Fibroblast of skin of left biceps (primary cell): ENCODE measurements at places on chromosomes 5 and 9.

GRCh38 chr5:136686192-136686872 lies 321.0 kb upstream of the TRPC7 start:
- no peak for DNase-seq

DNA sequence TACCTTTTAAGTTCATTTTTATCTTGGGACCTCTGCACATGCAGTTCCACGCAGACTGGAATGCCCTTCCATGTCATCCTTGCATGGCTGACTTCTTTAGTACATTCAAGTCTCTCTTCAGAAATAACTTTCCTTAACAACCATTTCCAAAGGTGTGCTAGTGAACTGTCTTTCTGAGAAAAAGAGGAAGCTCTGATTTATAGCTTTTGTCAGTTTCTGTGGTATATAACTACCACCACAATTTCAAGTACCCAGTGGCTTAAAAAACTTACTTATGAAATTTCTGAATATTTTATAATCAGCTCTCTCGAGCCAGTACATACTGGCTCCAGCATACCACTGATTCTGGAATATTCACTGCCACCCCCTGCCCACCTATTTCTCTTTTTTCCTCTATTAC lies 1613.8 kb downstream of the MAT2B start:
- DNase-seq: no peak

DNA sequence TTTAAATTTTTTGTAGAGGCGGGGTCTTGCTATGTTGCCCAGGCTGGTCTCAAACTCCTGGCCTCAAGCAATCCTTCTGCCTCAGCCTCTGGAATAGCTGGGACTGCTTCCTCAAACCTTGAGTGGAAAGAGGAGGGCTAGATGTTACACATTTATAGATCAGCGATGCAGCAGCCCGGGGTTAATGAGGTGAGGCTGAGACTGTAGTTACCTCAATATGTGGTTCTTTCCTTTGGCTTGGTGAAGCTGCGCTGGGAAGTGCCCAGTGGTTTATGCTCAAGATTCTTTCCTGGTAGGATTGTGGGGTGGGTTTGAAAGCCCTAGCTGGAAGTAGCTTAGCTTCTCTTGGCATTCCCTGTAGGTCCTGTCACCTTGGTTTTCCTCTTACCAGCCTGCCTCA lies 22.5 kb downstream of the ZNF618 start:
- no peak for DNase-seq

GRCh38 chr9:133427658-133428348 lies 5.6 kb downstream of the ADAMTS13 start:
- DNase-seq: no peak

GRCh38 chr5:39080597-39081204 lies 6.5 kb upstream of the RICTOR start:
- DNase-seq: no peak

GRCh38 chr5:174231956-174232487 lies 186.5 kb downstream of the NSG2 start:
- DNase-seq: no peak

- DNase-seq: no peak
Measured at GRCh38 chr5:160899735-160900134, 47.7 kb upstream of the ATP10B start.

- DNase-seq: no peak
Measured at GRCh38 chr9:133986774-133987445, 5.2 kb downstream of the VAV2 start.

GRCh38 chr5:64437496-64437895 lies 68.3 kb upstream of the RGS7BP start:
- DNase-seq: no peak

GRCh38 chr9:105708405-105708804 lies 14.1 kb downstream of the TMEM38B start:
- no peak for DNase-seq

GRCh38 chr9:69385581-69386033 lies 60.6 kb downstream of the ENTREP1 start:
- no peak for DNase-seq

DNA sequence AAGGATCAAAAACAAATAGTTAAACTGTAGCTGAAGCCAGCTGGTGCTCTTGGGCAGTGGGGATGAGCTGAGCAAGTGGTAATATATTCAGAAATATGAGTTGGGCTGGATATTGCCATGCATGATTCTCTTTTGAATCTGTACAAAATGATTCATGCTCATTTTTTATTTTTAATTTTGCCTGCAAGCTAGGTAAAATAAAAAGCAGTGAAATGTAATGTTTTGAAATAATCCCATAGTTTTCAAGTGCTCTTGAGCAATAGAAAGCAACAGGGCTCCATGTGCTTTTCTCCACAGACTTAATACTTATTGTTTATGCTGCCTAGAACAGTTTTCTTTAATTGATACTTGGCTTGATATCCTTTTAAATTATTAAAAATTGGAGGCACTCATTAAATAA lies 489.3 kb downstream of the TLE4 start:
- no peak for DNase-seq

GRCh38 chr5:124263680-124264491 lies 482.6 kb downstream of the ZNF608 start:
- DNase-seq: no peak

DNA sequence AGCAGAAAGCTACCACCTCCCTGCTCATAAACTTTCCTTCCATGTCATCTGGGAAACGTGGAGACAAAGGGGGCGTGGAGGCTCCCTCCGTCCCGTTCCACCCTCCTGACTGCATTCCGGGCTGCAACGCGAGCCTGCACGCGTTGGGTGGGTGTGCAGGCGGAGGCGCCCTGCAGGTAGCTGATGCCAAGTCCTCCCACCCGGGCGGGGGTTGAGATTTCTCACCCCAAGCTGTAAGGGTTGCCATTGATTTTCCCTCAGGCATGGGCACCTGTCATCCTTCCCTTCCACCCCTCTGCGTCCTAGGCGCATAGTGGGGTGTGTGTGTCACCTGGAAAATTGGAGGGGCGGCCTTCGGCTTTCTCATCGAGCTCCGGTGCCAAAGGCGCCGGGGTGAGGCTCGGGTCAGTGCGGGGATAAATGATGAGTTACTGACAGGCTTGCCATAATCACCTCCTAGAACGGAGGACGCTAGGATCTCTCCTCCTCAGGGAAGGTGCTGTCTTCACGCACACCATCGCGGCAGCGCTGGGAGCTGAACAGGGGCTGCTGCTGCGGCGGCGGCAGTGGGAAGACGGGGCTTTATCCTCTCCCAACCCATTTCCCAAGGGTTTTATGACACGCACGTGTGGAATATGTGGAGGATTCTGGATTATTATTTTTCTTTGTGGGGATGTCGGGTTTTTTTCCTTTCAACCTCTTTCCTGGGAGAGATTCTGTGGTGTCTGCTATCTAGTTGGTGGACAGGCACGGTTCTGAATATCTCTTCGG lies 973 bp downstream of the PLPPR1 start:
- DNase-seq: no peak

- no peak for DNase-seq
Measured at GRCh38 chr5:72245546-72245945, 74.5 kb downstream of the MRPS27 start.

DNA sequence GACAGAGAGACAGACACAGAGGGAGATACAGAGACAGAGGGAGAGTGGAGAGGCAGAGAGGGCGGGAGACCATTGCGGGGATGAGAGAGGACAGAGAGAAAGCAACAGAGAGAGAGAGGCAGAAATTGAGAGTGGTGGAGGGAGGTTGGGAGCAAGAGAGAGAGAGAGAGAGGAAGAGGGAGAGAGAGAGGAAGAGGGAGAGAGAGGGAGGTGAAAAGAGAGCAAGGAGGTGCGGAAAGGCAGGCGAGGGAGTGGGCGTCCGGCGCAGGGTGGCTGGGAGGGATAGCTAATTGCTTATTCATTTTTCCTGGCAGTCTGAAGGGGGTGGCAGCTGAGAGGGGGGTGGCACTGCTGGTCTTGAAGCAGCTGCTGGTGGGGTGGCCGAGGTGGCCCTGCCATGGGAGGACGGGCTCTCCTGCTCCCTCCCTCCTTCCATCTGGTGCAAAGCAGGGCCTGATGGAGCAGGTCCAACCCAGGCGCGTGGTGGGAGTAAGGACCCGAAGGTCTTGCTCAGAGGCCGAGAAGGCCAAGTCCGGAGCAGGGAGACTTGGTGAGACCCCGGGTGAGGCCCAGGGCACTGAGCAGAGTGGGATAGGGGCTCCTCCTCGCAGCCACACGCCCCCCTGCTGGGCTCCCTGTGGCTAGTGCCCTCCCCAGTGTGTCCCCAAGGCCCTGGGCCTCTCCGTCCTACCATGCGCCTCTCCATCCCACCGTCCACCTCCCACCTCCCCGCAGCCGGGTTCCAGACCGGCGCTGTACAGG lies 25.3 kb upstream of the RNU6ATAC start:
- DNase-seq: no peak

- DNase-seq: no peak
Measured at GRCh38 chr5:168104811-168105481, 186.5 kb upstream of the WWC1 start.

GRCh38 chr9:134887686-134888602 lies 7.3 kb downstream of the FCN2 start:
- DNase-seq: no peak

DNA sequence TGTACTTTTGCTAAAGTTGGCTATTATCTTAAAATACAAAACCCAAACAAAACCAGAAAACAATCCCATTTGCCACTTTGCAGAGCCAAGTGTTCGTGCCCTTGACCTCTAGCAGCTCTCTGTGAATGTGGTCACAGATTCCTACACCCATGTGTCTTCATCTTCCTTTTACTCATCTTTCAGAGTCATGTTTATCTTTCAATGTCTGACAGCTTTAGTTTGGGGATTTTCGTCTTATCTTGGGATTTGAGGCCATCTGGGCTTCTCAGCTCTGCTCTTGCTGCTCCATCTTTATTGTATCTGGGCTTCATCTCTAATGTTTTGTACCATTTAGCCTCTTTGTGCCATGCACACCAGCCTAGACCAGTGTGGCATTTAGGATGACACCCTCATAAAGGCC lies 81.0 kb downstream of the DAPK1 start:
- DNase-seq: no peak
